Urinary bladder (tissue), 4 donors: ENCODE measurements at places on chromosomes 7 and 10. TPM values are rescaled to one million over a fixed set of nuclear protein-coding genes. Genes with fewer than 3 reads are reported as not detected.

ABI1 gene
- 60.1 TPM for total RNA-seq

ELOVL3 gene
- total RNA-seq: not detected

GBX1 gene
- not detected for total RNA-seq

GNG11 gene
- total RNA-seq: 48.1 TPM

RSPH10B2 gene
- total RNA-seq: 0.53 TPM

SFTPD gene
- total RNA-seq: not detected
